ENCODE measurements at places on chromosomes 12 and 14.

GRCh38 chr14:95870772-95871171, 5.9 kb upstream of the TUNAR start:
- DNase-seq = no peak

DNA sequence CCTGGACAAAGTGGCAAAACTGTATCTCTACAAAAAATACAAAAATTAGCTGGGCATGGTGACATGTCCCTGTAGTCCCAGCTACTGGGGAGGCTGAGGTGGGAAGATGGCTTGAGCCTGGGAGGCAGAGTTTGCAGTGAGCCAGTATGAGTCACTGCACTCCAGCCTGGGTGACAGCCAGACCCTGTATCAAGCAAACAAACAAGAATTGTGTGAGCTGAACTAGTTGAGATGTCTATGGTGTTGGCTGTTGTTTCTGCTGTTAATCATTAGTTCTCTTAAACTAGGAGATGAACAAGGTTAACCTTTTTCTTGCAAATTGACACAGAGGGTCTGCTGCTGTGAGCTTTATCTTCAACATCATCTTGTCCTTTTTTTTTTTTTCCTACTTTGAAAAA, 23.6 kb downstream of the RASSF3 start:
- DNase-seq = no peak

- DNase-seq = no peak
These were observed 374.9 kb downstream of the GXYLT1 start for GRCh38 chr12:41769810-41770209.

- DNase-seq = no peak
These were observed 2.8 kb upstream of the BAZ2A start for GRCh38 chr12:56632701-56633467.

GRCh38 chr12:127272864-127273263, 994.1 kb upstream of the TMEM132C start:
- DNase-seq = no peak

GRCh38 chr12:69898236-69898635, 73.2 kb downstream of the MYRFL start:
- no peak for DNase-seq

- DNase-seq = no peak
These were observed 9.4 kb downstream of the ANKRD9 start for GRCh38 chr14:102500158-102500662.

DNA sequence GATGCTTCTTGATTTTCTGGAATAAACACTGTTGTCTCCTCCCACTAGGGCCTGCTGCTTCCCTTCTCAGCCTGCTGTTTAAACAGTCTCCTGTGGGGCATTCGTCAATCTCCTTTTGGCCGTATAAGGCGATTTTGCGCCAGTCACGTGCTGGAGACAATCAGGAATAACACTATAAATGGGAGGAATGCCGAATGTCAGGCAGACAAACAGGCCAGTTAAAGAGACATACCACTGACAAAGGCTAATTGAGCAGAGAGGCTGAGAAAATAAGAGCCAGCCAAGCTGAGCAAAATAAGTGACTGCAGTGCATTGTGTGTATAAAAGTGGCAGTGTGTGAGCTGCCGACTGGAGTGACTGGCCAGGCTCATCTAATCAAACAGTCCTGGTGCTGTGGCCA, 23.3 kb downstream of the DMAC2L start:
- DNase-seq = no peak

- DNase-seq = no peak
These were observed 8.8 kb downstream of the BCL7A start for GRCh38 chr12:122030424-122031035.

DNA sequence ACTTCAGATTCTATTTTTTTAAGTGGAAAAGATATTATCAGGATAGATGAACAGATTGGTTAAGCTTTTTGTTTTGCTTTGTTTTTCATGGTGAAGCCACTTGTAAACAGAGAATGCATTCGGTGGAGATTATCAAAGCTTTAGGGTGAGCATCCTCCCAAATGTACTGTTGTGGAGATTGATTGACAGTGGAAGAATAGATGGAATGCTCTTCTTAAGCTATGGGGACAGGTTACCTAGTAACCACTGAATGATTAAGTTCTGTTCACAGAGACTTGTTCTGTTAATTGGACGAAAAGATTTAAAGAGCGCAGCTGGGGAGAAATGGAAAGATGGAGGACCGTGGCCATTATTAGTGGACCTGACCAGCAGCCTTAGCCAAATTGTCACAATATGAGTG, 21.8 kb upstream of the SPATA7 start:
- no peak for DNase-seq

DNA sequence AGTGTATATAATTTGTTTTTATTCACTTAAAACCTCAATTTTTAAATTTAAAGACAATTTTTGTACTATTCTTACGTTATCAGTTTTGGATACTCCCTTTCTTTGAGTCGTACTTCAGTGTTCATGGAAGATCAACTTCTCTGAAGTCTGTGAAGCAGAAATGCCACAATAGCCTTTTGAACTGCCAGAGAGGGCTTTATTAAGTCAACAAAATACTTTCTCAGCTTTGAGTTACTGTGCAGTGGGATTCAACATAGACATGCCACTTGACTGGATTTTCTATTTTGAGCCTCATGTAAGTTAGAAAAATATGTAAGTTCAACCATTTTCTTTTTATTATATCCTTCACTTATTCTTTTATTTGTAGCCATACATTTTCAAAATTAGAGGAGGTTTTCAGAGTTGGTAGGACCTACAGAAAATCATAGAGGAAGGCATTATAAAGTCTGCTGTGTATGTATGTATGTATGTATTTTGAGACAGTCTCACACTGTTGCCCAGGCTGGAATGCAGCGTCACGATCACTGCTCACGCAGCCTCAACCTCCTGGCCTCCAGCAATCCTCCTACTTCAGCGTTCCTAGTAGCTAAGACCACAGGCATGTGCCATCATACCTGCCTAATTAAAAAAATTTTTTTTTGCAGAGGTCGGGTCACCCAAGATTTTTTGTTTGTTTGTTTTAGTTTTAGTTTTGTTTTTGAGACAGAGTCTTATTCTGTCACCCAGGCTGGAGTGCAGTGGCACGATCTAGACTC, 31.3 kb upstream of the BCAT1 start:
- no peak for DNase-seq

DNA sequence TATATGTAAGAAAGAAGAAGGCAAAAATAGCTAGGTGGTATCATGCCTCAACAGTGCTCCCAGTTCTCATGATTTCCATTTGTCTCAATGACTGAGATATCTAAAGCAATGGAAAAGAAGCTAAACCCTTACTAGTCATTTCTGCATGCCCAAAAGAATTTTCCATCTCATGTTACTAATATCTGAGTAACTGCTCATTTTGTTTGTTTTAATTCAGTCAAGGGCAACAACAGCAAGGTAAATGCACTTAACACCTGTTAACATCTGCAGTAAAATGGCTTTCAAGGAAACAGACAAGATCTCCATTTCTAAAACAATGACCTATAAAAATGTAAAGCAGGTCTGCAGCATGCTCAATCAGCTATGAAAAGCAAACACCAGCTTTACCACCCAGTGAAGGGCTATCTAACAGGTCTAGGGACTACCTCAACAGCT, 19.4 kb upstream of the SELPLG start:
- no peak for DNase-seq

DNA sequence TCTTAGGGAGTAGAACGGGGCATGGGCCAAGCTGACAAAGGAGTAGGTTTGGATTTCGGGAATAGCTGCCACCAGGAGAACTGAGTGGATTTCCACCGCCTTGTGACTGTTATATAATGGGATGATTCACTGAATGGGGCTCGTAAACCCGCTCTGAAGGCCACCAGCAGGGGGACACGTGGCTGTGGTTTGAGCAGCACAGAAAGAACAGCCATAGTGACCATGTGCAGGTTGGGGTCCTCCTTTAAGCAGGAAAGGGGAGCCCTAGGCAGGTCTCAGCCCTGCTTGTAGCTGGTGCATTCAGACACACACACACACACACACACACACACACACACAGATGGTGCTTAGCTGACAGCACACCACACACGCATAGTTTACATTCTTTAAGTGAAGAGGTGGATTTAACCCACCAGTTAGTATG, 8.6 kb upstream of the ASB2 start:
- DNase-seq = no peak

All from GM13977 (cell line).